Psoas muscle (tissue), 8 donors: ENCODE measurements at places on chromosomes 13 and 19. TPM values are rescaled to one million over a fixed set of nuclear protein-coding genes. Genes with fewer than 3 reads are reported as not detected.

GRCh38 chr19:16405797-16406196, 66.0 kb downstream of the EPS15L1 start:
- DNase-seq = peak; percentile 34

DNA sequence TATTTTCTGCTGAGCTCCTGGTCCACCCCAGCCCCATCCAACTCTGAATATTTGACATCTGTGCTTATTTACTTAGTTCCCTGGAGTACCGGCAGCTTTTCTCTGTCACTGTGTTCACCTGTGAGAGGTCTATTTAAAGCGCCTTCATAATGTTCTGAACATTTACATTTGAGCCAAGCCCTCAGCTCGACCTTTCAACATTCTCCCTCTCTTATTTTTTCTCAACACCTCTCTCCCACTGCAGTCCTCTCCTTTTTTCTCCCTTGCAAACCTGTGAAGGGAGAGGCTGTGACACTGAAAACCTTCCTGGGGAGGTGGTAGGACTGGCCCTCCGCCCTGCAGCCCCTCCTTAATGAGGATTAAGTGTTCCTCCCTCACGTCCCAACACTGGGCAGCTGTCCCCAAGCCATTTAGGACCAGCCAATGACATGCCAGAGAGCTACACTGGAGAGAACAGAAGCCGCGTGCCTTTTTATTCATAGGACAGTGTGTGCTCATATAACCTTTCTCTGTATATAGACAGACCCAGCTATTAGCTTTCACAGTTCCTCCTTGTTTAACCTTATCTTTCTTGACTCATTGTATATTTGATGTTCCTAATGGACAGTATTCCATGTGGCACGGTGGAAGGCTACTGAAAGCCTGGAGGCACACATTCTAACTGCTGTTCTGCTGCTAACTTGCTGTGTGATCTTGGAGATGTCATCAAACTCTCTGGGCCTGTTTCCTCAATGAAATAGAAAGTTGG, 134.8 kb downstream of the NUFIP1 start:
- peak; percentile 94 for DNase-seq

Gene SHISA7
- not detected for polyA plus RNA-seq

- DNase-seq = no peak
Observed at GRCh38 chr13:99199541-99200431, 868 bp upstream of the UBAC2 start.

- no peak for DNase-seq
Observed at GRCh38 chr19:3186160-3186688, 494 bp downstream of the NCLN start.
